ENCODE measurements at places on chromosomes 11 and 22.

DNA sequence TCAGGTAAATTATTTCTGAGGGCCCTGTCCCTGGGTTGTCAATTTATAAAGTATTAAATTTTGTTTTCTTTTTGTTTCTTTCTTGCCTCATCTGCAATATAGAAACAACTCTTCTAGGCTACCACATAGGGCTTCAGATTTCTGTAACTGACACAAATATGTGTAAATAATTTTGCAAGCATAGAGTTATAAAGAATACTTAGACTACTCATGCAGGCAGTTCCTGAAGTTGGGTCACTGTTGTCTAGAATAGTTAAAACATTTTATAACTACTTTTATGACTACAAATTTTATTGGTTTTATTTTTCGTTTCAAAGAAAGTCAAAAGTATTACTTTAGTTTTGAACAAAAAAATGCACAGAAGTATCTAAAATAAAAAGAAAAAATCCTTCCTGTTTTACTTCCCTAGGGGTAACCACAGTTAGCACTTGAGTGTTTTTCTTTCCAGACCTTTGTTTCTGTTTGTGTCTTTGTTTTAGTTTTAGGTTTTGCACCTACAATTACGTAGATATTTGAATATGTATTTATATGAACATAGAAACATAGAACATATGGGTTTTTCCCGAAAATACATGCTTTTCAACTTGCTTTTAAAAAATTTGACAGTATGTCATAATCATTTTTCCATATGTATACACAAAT is 12.4 kb upstream of the TMEM123 start:
- DNase-seq, result no peak

- no peak for DNase-seq
Measured at GRCh38 chr11:121575250-121575962, 122.6 kb upstream of the SORL1-AS1 start.

DNA sequence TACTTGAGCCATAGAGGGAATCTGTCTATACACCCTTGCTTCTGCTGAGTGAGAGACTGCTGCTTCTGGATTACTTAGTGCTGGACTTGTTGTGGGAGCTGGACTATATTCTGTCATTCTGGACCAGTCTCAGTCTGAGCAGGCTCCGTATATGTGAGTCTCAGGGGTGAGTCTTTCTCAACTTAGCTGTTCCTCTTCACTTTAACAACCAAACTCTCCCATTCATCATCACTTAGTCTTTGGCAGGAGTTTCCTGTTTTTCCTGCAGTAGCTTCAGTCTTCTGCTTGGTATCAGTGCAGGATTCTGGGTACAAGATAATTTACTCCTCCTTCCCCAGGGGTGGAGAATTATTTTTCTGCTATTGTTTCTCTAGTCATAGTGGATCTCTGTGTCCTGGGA is 779.5 kb downstream of the METTL15 start:
- no peak for DNase-seq

GRCh38 chr22:49380828-49381114 is 446.9 kb downstream of the BRD1 start:
- DNase-seq, result no peak

- DNase-seq, result no peak
Measured at GRCh38 chr11:32374261-32374711, 61.1 kb downstream of the WT1 start.

DNA sequence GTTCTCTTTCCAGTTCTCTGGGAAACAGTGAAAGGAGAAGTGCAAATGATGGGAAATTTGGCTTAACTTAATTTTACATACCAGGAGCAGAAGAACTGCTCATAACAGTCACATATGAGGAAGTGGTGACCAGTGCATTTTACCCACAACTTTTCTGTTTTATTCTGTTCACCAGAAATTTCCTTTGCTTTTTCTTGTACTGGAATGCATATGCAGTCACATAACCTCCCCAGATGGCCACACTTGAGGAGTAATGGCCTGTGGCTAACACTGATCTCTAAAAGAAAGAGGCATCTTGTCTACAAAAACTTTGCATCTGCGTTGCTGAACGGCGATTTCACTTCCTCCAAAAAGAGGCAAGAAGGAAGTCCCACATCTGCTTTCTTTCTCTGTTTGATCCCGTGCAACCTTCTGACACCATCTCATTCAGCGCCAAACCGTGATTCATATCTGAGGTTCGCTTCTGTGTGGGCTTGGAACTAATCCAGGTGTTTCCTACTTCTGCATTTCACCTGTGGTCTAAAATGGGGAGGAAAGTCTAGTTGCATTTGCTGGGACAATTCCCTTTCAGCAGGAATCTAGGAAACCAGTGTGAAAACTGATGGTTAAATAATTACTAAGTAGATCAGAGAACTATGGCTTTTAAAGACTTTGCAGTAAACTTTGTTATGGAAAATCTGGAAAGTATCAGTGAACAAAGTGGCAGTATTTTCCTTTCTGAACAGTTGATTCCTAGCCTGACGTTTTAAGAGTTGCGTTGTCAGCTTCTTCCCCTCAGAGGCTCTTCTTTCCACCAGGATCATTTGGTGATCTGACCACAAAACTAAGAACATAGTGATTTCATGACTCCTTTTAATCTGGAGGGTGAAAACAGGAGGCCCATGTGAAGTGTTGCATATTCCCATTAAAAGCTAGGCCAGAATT is 4.2 kb upstream of the MPEG1 start:
- peak; percentile 26 for DNase-seq

DNA sequence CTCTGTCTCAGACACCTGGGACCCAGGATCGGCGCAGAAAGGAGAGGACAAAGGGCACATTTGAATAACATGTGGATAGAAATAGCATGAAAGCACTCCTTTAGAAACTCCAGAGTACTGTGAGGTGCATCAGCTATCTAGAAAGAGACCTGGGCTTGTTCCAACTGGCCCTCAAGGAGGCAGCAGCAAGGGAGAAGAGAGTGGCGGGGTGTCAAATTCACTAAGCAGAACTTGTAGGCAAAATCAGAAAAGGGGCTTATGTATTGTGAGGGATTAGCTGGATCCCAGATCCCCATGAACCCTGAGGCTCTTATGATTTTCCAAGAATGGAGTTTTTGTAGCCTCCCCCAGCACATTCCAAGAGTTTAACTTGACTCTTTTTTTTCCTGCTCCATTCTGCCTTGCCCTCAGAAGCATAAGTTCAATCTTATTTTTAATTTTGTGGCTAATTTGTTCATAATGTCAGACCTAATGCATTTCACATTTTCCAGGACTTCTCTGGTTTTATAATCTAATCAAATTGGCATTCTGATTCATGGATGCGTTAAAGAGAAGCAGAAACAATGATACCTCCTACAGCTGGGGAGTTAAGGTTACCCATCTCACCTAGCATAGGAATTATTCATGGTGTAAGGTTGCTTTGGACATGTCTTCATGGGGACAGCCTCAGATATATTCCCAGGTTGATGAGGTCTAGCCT is 33.6 kb downstream of the USH1C start:
- DNase-seq, result no peak

- peak; percentile 86 for DNase-seq
Measured at GRCh38 chr22:50218996-50219727, 18.4 kb downstream of the SELENOO start.

GRCh38 chr22:30780026-30780425 is 85.4 kb downstream of the OSBP2 start:
- no peak for DNase-seq

DNA sequence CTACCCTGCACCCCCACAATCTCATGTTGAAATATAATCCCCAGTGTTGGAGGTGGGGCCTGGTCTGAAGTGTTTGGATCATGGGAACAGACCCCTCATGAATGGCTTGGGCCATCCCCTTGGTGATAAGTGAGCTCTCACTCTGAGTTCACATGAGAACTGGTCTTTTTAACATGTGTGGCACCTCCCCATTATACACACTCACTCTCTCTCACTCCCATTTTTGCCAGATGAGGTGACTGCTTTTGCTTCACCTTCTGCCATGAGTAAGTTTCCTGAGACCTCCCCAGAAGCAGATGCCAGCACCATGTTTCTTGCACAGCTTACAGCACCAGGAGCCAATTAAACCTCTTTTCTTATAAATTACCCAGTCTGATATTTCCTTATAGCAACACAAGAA is 32.1 kb upstream of the DRD2 start:
- no peak for DNase-seq

GRCh38 chr22:20981787-20982562 is at the start of gene LZTR1:
TSS of gene LZTR1 (plus strand) at chr22:20982297. CDS start at chr22:20982372, 75 bp downstream.
- peak; percentile 83 for DNase-seq

DNA sequence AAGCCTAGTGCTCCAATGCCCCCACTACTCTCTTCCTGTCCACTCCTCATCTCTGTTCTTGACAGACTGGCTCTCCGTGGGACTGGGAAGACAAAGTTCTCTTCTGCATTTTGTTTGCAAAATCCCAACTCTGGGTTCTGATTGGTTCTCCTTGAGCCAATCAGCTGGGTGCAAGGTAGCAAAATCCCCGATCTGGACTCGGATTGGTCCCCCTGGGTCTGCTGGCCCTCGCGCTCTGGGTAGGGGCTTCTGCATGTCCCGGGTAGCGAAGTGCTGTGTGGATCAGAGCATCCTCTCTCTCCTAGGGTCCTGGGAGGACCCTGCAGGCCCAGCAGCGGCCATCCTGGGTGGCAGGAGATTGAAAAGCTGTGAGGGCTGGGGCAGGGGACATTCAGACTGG is 22.3 kb upstream of the A4GALT start:
- peak; percentile 23 for DNase-seq

DNA sequence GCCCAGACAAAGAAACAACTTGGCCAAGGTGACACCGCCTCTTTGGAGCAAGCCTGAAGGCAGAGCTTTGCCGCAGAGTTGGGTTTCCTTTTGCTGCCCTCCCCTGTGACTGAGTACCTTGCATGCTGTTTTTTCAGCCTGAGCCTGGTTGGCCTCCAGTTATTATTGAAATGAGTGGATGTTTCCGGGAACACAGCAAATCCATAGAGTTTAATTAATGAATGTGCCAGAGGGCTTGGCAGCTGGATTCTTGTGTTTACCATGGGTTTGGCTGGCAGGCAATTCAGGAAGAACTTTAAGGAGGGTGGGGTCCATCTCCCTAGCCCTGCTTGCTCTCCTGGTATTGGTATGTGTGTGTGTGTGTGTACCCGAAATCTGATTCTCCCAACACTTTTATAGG is 65.6 kb upstream of the CRYBB3 start:
- no peak for DNase-seq

GRCh38 chr11:94469416-94469815 is 24.2 kb downstream of the MRE11 start:
- DNase-seq, result no peak

- DNase-seq, result no peak
Measured at GRCh38 chr11:126366064-126366822, 10.8 kb downstream of the ST3GAL4 start.

DNA sequence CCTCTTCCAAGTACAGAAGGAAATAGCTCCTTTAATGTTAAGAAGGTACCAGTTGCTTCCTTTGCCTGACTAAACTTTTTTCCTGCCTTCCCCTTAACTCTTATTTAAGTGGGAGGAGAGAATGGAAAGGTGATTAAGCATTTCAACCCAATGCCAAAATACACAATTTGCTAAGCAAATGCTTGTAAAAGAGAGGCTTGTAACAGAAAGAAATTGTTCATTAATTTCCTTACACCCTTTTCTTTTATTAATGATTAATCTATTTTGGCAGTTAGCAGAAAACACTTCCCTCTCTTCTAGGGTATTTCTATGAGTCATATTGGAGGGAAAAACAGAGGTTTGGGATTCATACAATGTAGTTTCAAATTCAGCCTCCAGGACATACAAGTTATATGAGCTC is 427.6 kb upstream of the FAT3 start:
- DNase-seq, result no peak

GRCh38 chr22:45231293-45231692 is 9.4 kb downstream of the KIAA0930 start:
- DNase-seq, result no peak

GRCh38 chr11:65334696-65335295 is 1.1 kb downstream of the DPF2 start:
- DNase-seq, result no peak

- DNase-seq, result no peak
Measured at GRCh38 chr22:30457981-30458380, 13.8 kb downstream of the SEC14L3 start.

DNA sequence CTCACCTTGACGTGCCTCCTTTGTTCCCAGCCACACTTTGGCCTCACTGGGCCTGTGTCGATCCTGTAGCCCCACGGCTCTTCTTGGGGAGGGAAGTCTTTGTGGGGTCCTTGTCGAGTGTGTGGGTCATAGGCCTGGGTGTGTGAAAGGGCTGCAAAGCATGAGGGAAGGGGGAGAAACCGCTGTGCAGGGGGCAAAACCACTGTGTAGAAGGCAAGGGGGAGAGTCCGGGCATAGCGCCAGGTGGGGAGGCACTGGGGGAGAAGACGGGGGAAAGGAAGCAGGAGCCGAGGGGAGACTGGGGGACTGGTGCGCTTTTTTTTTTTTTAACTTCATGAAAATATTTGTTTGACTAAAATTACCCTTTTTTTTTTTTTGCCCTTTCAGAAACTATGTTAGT is 65.1 kb upstream of the RASD2 start:
- DNase-seq, result no peak

DNA sequence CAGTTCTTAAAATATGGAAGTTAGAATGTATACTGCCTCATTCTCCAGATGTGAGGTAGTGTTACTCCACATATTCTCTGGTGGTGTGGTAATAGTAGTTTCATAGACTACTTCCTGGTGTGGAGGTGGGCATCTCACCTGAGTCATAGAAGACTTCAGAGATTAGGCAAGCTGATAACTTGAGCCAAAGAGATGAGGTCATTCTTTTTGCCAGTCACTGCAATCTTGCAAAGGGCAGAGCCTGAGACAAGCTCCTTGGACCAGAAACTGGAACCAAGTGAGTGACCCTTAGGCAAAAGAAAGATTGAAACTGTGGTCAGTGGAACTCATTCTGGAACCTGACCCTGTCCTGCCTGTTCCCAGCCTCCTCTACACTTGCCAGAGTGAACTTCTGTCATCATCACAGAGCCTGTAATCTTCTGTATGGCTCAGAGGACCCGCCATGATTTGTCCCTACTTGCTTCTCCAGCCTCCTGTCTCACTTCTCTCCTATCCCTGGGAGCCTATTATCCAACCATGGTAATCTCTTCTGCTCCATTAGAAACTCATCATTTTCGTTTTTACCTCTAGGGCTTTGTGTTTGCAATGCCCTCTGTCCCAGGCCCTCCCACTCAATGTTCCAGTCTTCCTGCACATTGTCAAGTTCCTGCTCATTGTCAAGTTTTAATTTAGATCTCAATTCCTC is 10.6 kb upstream of the CCDC83 start:
- no peak for DNase-seq

DNA sequence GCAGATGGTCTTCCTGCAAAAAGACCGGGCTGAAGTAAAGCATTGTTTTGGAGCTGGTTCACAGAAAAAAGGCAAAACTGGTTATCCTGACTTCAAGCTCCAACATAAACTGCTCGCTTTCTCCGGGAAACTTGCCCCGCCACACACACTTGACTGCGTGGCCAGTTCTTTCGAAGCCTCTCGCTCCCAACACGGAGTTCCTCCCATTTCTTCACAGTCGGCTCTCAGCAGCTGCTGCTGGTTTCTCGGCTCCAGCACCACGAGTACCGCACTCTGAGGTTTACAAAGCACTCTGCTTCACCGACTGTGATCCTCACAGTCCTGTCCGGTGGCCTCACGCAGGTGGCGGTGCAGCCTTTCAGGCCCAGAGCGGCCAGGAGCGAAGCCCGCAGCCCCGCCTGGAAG is 264 bp downstream of the CHEK1 start:
- no peak for DNase-seq
